ENCODE measurements at places on chromosomes 5 and 9. TPM values are rescaled to one million over a fixed set of nuclear protein-coding genes. Genes with fewer than 3 reads are reported as not detected.
A peak's percentile ranks its signal among the peaks of the same experiment; 100 is the strongest.

DNA sequence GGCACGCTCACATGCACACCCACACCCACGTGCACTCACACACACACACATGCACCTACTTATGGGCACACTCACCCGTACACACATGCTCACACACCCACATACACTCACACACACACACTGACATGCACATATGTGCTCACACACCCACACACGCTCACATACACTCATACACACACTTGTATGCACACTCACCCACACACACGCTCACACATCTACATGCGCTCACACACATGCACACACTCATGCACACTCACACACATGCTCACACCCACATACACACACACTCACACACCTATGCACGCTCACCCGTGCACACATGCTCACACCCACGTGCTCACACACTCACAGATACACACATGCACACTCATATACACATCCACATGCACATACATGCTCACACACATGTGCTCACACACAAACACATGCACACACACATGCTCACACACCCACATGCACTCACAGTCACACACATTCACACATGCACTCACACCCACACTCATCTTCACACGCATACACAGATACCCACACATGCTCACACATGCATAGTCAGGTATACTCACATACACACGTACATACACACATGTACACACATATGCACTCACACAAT lies 138.3 kb downstream of the OLFM1 start:
- DNase-seq = no peak

DNA sequence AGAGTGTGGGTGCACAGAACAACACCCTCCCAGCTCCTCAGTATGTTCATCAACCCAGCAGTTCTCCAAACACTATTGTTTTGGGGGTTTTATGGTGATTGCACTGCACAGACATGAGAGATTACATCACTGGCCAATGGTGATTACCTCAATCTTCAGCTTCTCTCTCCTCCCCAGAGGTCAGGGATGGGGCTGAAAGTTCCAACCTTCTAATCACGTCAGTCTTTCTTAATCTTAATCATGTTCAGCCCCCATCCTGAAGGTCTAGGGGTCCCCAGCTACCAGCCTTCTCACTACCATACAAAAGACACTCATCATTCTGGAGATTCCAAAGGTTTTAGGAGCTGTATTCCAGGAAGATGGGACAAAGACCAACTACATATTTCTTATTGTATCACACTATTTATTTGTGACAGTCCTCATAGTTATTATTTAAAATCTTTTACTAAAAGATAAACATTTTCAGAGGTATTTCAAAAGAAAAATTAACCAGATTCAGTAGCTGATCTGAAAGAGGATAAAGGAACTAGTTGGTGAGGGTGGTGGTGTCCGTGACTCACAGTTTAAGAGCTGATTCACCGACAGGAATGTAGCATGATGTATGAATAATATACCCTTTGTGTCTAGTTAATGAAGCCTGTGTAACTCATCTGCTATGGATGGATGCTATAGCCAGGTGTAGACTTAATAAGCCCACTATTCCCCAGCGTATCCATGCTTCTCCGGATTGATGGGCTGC lies 35.6 kb downstream of the RASEF start:
- no peak for DNase-seq

The PDE6A gene
- total RNA-seq = 1.6 TPM

The CCNJL gene
- total RNA-seq = 1.2 TPM

GRCh38 chr5:115962565-115963402 lies 509 bp downstream of the LVRN start:
- DNase-seq = peak; percentile 14

The LRRC19 gene
- total RNA-seq = not detected

The ENHO gene
- not detected for total RNA-seq

DNA sequence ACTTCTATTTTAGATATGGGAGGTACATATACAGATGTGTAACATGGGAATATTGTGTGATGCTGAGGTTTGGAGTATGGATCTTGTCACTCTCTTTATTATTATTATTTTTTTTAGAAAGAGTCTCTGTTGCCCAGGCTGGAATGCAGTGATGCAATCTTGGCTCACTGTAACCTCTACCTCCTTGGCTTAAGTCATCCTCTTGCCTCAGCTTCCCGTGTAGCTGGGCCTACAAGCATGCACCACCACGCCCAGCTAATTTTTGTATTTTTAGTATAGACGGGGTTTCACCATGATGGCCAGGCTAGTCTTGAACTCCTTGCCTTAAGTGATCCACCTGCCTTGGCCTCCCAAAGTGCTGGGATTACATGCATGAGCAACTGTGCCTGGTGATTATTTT lies 138.4 kb upstream of the SLC28A3 start:
- DNase-seq = no peak

The RABGAP1 gene
- total RNA-seq = 42.5 TPM

DNA sequence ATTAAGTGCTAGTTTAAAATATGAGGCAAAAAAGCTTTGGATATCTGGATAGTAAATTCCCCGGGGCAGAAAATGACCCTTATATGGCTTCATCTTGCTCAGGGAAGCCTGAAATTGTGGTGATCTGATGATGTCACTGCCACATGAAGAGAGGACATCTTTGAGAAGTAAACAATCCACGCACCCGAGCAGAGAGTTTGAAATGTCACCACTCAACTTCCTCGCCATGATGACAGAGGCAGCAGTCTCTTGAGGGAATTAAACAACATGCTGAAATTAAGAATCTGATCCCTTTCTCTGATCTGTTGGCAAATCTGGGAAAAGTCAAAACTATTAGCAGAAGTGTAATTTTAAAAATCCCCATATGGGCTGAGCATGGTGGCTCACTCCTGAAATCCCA lies 110.0 kb downstream of the TLE1 start:
- DNase-seq = no peak

DNA sequence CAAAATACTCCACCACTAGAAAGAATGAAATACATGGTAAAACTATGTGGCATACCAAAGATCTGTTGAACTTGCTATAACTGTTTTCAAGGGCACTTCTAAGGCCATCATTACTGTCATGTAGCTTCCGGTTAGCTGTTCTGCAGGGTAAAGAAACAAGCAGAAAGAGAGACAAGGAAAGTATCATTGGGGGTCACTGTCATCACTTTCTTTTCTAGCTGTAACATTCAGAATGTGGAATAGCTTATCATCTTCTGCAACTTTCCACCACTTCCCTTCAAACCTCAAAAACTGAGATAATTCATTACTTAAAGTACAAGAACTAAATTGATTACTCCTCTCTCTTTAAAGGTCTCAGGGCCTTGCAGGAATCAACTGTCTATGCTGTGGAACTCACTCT lies 57.6 kb downstream of the RASEF start:
- DNase-seq = no peak

DNA sequence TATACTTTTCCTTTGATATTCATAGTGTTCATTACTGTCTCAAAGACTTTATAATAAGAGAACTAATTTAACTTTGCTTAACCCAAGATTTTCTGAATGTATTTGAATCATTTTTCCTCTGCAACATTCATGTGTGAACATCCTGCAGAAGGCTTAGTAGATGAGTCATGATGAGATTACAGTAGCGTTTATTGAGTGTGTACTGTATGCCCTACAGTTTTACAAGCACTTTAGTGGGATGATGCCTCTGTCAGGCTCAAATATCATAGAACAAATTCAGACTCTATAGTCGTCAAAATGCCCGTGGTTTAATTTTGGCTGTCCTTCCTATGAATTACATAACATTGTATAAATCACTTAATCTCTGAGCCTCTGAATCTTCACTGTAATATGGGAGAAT lies 41.2 kb downstream of the FYB1 start:
- DNase-seq = no peak

DNA sequence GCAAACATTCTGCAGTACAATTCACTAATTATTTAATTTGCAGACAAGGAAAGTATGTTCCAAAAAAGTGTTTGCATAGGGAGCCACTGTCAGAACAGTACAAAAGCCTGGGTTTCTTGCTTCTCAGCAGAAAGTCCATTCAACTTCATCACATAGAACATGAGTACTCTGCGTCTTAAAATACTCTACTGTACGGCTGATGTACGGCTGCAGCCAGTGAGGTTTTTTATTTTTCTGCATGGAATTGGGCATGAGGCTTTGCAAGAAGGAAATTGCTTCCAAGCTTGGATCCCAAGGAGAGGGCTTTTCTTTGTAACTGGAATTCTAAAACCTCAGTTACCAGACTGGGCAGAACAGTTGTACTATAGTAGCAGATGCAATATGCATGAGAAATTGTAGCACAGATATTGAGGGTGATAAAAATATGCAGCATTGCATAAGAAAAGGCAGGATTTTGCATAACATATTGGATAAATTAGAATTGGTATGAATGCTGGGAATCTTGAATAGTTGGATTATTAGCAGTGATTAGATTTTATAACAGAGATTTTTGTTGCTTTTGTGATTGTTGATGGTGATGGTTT lies 178.1 kb upstream of the CDH9 start:
- no peak for DNase-seq

- DNase-seq = no peak
These were observed 135.1 kb downstream of the CSNK1G3 start for GRCh38 chr5:123647066-123647465.

DNA sequence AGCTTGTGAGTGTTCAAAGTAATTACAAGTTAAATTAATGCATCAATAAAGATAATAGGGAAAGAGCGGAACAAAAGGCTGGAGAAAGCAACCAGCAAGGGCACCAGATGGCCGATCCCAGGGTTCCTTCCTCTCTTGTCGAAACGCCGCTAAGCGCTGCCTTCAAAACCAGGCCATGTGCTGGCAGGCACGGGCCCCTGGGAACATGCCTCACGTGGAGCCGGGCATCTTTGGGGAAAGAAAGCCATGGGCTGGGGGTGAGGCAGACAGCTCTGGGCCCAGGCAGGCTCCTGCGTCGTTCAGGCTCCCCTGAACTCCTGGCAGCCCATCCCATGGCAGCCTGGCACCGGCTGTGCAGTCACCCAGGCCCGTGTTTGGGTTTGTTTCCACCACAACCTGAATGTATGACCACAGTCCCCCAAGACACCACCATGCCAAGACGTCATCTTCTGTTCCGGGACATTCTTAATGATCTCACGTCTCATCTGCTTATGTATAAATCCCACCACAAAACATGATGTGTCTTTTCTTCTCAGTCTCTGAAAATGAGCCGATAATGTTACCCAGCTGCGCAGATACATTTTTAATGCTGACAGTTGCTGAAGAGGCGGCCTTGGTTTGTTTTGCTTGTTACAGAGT lies 110.4 kb upstream of the SARDH start:
- DNase-seq = no peak

- peak; percentile 64 for DNase-seq
These were observed 1.4 kb downstream of the CHD1 start for GRCh38 chr5:98927242-98927988.

The SERF1A gene
- 4.1 TPM for total RNA-seq

GRCh38 chr9:36914212-36914577 lies 119.9 kb downstream of the PAX5 start:
- no peak for DNase-seq

- no peak for DNase-seq
These were observed 497.5 kb upstream of the RGMB start for GRCh38 chr5:98275980-98276379.

DNA sequence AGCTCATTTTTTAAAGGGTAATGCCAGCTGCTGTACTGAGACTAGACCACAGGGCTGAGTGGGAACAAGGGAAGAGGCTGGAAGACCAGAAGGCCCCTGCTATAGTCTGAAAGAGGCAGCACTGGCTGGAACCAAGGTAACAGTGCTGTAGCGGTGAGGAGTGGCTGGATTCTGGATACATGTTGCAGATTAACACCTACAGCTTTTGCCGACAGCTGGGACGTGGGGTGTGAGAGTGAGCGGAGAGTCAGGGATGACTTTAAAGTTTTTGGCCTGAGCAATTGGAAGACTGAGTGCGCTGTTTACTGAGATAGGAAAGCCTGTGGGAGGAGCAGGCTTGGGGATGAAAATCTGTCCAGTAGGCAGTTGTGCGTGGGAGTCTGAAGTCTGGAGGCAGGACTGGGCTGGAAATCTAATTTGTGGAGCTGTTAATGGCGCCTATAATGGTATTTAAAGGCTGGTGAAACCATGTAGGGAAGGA lies 26.5 kb downstream of the AQP7 start:
- DNase-seq = no peak

The FOXD1 gene
- total RNA-seq = 1.1 TPM

The CYSRT1 gene
- 1.2 TPM for total RNA-seq

The WDR38 gene
- not detected for total RNA-seq

DNA sequence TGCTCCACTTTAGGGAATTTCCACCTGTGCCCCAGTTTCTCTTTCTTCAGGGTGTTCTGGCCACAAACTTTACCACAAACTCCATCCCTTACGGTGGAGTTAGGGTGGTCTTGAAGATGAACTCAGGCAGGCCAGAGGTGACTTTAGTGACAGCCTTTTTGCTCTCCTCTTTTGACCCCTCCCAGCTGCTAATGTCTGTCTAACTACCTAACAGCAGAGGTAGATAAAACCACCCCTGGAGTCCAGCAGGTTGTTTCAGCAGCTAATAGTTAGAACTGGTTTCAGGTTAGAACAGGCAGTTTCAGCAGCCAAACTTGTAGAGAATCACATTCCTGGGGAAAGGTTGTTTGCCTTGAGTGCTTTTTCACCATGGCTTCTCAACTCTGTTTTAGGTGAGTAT lies 971.3 kb upstream of the CDH18 start:
- DNase-seq = no peak

- no peak for DNase-seq
These were observed 144.3 kb downstream of the ST8SIA4 start for GRCh38 chr5:100758780-100759179.

The TRIP13 gene
- total RNA-seq = 1.6 TPM

The CCL28 gene
- total RNA-seq = 0.12 TPM

DNA sequence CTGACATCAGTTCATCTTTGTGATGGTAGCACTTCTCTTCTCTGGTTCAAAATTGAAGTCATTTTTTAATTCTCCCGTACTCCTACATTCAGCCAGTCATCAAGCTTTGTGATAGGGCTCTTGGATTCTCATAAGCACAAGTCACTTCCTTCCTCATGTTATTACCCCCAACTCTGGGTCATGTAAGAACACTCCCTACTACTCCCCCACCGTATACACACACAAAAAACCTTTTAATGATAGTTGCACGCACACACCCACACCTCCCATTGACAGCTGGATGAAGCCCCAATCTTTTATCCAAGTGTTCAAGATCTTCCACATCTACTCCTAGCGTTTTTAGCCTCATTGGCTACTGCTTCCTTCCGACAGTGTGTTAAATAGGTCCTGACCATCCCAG lies 16.8 kb downstream of the KDM3B start:
- no peak for DNase-seq

DNA sequence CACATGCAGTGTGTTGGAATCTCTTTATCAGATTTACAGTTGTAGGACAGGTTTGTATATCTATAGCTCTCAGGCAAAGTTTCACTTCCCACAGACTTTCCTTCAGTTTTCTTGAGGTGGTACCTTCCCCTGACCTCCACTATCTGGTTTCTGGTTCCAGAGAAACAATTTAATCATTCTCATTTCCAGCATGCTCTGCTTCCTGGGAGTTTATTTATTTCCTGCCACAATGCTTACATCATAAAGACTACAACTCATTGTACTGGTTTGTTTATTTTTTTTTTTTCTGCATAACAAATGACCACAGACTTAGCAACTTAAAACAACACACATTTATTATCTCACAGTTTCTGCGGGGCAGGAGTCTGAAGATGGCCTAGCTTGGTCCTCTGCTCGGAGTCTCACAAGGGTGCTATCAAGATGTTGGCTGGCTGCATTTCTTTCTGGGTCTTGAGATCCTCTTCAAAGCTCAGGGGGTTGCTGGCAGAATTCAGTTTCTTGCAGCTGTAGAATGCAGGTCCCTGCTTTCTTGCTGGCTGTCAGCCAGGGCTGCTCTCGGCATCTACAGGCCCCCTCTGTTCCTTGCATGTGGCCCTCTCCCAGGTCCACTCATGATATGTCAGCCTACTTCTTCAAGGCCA lies 247.7 kb downstream of the ENC1 start:
- DNase-seq = no peak

The TRAF2 gene
- 3.8 TPM for total RNA-seq

The LCN15 gene
- not detected for total RNA-seq
